ENCODE measurements at places on chromosomes 2 and 18.

- no peak for DNase-seq
These were observed 276.8 kb upstream of the EPAS1 start for GRCh38 chr2:46020416-46020815.

DNA sequence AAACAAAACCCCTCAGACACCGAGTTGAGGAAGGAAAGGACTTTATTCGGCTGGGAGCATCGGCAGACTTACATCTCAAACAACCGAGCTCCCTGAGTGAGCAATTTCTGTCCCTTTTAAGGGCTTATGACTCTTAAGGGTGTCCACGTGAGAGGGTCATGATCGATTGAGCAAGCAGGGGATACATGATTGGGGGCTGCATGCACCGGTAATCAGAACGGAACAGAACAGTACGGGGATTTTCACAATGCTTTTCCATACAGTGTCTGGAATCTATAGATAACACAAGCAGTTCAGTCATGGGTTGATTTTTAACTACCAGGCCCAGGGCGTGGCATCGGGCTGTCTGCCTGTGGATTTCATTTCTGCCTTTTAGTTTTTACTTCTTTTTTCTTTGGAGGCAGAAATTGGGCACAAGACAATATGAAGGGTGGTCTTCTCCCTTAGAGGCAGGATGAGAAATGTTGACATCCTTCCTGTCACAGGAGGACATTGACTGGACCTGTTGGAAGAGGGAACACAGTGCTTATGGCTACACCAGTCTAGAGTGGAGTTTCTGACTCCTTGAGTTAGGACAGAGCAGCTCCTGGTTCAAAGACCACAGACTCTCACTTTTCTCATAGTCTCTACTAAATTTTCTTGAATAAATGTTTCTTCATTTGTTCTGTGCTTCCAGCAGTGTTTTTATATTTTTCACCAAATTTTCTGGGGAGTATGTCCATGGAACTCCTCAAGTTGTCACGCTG is 35.8 kb downstream of the SPOPL start:
- no peak for DNase-seq

GRCh38 chr18:48929212-48929612 is 21.6 kb downstream of the SMAD7 start:
- no peak for DNase-seq

DNA sequence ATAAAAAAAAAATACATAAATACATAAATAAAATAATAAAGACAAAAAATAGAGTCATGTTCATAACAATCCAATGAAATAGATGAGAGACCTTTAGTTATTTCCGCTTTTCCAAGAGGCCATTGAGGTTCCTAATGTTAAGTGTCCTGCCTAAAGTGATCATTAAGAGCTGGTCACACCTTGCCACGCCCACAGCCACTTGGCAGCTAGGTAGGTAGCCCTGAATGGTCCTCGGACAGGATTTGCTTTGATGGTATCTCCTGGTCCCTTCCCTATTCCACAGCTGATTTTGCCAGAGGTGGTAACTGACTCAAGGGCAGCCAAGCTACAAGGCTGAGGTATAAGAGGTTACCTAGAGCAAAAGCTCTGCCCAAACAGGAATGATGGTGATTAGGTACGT is 24.5 kb upstream of the TANC1 start:
- DNase-seq: no peak

DNA sequence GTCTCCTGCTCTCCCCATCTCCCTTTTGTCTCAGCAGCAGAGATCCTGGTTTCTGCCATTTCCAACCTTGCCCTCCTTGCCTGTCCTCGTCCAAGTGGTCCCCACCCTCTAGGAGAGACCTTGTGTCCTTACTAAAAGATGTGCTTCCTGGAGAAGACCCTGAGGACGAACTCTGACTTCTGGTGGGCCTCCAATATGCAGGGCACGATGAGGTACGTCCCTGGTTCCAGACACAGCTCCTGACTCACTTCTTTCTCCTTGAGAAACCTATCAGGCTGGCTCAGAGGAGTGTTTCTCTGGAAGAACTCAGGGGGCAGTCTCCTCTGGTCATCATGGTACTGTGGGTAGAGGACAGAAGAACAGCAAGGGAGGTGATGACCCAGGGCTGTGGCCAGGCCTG is 28.2 kb downstream of the CAPN14 start:
- no peak for DNase-seq

DNA sequence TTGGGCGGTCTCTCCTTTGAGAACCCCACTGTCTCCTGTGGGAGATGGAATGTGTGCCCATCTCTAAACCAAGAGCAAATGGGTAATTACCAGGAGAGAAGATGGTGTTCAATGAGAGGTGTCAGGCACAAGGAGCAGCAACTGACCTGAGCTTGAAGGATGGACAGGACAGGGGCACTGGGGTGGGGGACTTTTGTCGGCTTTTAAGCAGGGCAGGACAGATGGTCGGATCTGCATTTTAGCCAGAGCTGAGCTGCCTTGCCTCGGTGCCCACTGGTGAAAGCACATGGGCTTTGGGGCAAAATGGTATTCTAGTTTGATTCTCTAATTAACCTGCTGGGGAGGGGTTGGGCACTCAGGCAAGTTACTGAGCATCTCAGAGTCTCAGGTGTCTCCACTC is 98.0 kb downstream of the INHBB start:
- DNase-seq: no peak

GRCh38 chr2:88627055-88627855 is at the start of gene EIF2AK3:
Gene EIF2AK3 (minus strand): TSS chr2:88627464. CDS start chr2:88627274, 190 bp downstream.
- peak; percentile 93 for DNase-seq

DNA sequence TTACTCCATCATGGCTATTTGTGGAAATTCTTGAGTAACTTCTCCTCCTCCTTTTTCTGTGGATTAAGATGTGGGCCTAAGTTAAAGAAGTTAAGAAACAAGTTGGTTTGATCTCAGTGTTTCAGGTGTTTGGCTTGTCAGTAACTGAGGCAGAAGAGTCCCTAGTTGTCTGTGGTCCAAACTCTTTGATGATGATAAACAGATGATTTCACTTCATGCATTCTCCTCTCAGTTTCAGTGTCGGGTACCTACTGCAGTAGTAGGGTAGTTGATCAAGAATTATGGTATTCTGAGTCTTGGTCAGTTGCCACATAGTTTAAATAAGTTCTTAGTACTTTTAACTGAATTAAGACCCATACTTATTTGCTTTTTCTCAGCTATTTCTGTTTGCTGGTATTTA is 85.6 kb downstream of the NCOA1 start:
- no peak for DNase-seq

GRCh38 chr18:69865776-69866175 is 81.9 kb downstream of the CD226 start:
- DNase-seq: no peak

DNA sequence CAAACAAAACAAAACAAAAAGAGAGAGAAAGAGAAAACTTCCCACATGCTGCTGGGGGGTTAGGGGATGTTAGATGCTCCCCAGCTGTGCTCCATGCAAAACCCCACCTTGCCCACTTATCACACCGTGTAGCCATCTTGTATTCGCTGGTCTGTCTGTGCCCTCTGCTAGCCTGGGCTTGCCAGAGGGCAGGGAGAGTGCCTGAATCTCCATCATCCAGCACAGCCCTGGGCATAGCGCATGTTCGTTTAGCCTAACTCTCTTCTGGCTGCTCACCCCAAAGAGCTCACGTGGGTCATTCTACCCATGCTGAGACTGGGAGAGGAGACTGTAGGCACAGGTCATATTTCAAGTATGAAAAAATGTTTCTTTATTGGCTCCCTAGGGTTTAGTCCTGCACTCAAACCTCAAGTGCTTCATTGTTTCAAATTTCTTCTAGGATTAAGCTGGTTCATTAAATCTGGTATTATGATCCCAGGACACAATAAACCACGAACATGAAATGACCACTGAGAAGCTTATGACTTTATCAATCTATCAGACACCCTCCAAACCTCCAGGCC is 100.5 kb downstream of the KCNF1 start:
- no peak for DNase-seq

- DNase-seq: no peak
These were observed 77.7 kb upstream of the PELI1 start for GRCh38 chr2:64221935-64222334.

GRCh38 chr2:102806250-102806837 is 44.5 kb downstream of the TMEM182 start:
- peak; percentile 70 for DNase-seq

GRCh38 chr18:5145168-5145825 is 51.8 kb downstream of the AKAIN1 start:
- no peak for DNase-seq

GRCh38 chr2:79437433-79438267 is 75.2 kb upstream of the CTNNA2 start:
- no peak for DNase-seq

DNA sequence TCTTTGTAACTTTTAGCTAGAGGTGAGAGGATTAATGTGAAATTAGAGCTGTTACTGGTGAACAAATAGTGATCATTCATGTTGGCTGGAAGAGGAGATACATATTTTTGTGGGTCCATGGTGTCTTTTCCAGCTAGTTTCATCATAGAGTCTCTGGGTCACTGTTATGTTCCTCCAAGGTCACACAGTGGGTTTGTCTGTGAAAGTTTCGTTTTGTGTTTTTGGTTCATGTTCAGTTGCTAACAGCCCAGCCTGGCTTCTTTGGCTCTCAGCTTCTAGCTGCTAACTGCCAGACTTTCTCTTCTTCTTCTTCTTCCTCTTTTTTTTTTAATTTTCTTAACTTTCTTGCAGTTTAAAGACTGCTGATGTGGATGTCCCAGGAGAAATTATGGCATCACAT is 480.0 kb upstream of the SYT4 start:
- DNase-seq: no peak

DNA sequence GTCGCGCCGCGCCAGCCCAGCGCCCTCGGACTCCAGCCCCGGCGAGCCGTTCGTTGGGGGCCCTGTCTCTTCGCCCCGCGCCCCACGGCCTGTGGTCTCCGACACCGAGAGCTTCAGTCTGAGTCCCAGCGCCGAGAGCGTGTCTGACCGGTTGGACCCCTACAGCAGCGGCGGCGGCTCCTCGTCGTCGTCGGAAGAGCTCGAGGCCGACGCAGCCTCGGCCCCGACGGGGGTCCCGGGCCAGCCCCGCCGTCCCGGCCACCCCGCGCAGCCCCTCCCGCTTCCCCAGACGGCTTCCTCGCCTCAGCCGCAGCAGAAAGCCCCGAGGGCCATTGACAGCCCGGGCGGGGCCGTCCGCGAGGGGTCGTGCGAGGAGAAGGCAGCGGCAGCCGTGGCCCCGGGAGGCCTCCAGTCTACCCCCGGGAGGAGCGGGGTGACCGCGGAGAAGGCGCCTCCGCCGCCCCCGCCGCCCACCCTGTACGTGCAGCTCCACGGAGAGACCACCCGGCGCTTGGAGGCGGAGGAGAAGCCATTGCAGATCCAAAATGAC is 1.4 kb downstream of the PHLPP1 start:
- DNase-seq: peak; percentile 80

DNA sequence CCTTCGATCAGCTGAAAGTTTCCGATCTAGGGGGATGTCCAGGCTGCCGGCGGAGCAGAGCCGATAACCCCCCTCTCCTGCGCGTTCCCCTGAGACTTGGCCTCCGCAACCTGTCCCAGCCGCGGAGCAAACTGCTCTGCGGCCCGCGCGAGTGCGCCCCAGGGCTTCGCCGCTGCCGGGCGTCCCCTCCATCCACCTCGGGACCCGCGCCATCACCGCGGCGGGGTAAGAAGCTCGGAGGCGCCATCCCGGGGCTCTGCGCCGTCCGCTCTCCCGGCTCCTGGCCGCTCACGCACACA is 990 bp upstream of the GDF7 start:
- DNase-seq: peak; percentile 57

- no peak for DNase-seq
These were observed 129.2 kb upstream of the KCNH7 start for GRCh38 chr2:162967811-162968210.

- DNase-seq: no peak
These were observed 8.2 kb downstream of the RND3 start for GRCh38 chr2:150479075-150479915.

DNA sequence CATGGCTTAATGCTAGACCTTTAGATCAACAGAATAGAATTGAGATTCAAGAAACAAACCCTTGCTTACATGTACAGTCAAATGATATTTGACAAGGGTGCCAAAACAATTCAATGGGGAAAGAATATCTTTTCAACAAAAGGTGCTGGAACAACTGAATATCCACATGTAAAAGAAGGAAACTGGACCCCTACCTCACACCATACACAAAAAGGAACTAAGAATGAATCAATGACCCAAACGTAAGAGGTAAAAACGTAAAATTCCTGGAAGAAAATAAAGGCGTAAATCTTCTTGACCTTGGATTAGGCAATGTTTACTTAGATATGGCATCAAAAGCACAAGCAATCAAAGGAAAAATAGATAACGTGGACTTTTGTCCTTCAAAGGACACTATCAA is 43.1 kb downstream of the BAZ2B start:
- no peak for DNase-seq

DNA sequence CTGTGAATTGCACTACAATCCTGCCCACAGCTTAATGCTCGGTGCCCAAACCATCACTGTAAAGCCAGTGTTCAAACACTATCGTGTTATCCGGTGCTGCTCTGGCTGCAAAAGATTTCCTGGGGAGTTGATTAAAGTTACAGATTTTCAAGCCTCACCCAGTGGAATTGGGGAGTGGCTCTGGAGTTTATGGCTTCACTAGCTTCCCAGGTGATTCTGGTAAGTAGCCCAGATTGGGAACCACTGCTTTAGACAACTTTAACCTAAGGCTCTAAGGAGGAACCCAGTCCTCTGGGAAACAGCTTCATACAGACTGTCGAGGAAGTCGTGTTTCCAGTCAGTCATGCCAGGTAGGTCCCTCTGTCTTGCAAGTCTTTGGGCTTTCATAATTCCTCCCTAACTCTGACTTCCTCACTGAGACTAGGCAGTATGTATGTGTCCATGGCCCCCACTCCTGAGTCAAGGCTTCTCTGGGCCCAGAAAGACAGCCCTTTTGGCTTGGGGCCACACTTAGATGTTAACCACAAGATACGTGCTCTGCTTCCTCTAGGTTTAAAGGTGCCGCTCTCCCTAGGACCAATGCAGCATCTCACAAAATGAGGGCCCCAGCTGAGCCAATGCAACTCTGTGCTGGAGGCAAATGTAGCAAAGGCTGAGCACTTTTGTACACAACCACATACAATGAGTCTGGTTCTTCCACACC is 299.7 kb downstream of the PRKCE start:
- no peak for DNase-seq

DNA sequence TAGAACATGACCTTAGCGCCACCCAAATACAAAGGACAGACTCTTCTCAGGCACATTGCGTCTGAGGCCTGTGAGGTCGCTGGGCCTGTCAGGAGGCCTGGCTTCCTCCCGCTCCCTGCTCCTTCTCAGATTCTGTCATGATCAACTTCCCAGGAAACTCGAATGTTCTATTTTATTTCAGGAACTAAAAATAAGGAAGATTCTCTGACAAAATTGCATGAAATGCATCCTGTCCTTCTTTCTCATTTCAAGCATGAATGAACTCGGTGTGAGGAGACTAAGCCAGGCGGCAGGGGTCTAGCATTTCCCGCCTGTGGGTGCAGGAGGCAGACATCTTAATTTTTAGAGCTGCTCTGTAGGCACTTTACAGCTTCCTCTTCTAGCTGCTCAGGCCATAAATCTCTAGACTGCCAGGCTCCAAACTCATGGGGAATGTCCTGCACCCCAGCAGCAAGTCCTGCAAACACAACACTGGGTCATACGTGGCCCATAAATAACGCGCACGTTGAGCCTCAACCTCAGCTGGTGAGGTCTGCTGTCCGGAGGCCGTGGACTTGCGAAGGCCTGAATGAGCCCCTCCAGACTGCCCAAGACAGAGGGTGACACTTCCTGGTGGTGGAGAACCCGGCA is 109.7 kb upstream of the ZNF236 start:
- DNase-seq: no peak

All from GM13976 (cell line).